Activated T-helper 2 cell treated with anti-CD3 and anti-CD28 coated beads, Interferon-gamma antibody, Interleukin-2, Interleukin-4, amounts not matched to agents 10 μg/mL and 5 μg/mL and 100 μg/mL, durations not matched to agents 14 hours and 24 hours and 36 hours (primary cell): ENCODE measurements at places on chromosomes 7 and 10. TPM values are rescaled to one million over a fixed set of nuclear protein-coding genes. Genes with fewer than 3 reads are reported as not detected.

DNA sequence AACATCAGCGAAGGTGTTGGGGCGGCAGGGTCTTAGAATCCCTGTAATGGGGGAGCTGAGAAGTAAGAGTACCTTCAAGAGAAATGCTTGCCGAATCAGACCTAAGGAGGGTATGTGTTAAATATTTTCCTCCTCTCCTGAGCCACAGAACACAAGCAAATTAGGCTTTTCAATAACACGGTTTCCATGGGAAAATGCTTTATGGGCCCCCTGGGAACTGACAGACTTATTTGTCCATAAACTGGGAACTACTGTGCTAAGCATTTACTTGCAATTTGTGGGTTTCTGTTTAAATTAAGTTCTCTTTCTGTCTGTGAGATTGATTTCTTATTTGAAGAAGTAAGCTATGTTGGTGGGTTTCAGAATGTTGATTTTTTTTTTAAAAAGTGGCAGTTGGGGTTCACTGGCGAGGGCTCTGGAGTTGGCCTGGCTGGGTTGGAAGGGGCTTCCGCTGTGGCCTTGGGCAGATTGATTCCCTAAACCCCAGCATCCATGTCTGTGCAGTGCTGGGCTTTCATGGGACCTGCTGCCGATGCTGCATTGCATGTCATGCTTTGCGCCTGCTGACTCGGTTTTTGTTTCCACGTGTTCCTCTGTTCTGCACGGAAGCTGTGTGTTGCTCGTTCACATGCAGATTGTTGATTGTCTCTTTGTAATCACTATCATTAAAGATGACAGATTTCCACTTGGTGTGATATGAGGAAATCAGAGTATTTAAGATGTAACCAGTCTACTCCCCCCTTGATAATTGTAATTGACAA is 7.2 kb downstream of the RBM17 start:
- no peak for DNase-seq

DNA sequence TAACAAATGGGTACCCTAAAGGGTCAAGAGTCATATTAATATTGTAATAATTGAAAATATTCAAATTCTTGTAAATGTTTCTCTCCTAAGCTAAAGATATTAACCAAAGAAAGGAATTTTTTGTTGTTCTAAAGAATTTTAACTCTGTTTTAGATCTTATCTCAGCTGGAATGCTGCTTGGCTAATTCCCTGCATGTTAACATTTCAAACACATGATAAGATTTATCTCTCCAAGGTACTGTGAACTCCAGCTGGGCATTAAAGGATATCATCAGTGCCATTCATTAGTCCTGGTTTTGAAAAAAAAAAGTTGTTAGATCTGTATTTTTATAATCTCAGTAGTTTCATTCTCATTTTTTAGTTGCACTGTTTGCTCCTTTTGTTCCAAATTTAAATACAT is 76.9 kb downstream of the MAPK8 start:
- DNase-seq: no peak

Gene CPA2
- total RNA-seq: 0.14 TPM in 1 of 2 replicates, not detected in the other

DNA sequence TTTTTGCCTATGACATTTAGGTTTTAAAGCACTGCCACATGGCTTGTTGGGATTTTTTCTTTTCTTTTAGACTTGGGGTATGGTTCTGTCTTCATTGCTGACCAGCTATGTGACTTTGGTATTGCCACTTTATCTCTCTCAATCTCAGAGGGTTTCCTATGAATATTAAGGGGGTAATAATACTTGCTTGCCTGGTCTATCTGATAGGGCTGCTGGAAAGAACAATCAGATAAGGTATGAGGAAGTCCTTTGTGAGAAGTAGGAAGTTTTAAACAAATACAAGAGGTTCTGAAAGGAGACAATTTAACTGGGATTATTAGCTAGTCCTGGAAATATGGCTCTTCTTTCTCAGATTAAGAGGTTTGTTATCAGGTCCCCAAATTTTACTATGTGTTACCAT is 80.8 kb downstream of the ZNF92 start:
- no peak for DNase-seq

Gene TWIST1
- total RNA-seq: 1.2 and 2.2 TPM in 2 replicates
